Fibroblast of skin of right quadriceps (primary cell): ENCODE measurements at places on chromosomes 11 and 22.

GRCh38 chr11:96318399-96318798 lies 24.6 kb downstream of the MAML2 start:
- no peak for DNase-seq

GRCh38 chr11:101617735-101618332 lies 34.0 kb upstream of the TRPC6 start:
- peak; percentile 31 for DNase-seq

DNA sequence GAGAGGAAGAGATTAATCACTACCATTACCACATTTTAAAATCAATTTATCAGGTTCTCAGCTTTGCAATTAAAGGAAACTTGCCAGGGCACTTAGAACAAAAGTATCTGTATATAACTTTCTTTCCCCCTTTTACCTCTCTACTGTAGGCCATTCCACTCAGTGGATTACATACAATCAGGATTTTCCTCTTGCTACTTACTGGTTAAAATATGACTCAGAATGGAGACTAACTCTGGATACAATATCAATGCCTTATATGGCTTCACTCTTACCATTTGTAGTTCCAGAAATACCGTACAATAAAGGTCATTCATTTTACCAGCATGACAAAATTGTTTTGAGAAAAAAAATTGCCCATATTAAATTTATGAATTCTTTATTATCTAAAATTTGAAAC lies 706.8 kb downstream of the KCNA4 start:
- DNase-seq: peak; percentile 95

GRCh38 chr11:12132790-12133145 lies 22.4 kb downstream of the MICAL2 start:
- no peak for DNase-seq

DNA sequence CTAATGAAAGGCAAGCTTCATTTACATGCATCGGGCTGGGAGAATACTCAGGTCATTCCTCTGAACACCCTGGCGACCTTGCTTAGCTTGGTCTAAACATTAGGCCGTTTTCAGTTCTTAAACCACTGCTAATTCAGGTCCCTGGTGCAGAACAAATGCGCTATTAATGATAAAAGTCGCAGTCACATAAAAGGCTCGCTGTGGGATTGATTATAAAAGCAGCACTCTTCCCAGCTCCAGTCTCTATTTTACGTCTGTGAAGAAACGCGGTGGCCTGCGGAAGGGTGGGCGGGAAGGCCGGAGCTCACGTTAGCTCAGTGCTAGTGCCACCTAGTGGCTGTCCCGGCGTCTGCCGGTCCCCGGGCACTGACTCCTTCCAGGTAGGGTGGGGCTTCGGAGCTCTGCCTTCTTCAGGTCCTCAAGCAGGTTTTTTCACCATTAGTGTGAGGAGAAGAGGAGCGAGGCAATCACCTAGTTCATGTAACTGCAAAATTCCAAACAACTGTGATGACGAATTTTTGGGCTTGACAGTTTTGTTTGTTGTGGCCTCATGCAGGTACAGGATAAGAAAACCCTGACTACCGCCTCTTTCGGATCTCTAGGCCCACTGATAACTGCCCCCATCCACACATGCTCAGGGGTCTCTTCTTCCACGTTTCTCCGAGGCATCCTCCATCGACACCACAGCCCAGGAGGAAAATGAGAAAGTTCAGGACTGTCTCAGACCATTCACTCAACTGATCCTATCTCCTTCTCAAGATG lies 66.5 kb upstream of the CLMP start:
- DNase-seq: peak; percentile 71
